Activated gamma-delta T cell (primary cell): ENCODE measurements at places on chromosomes 16 and 17.

- DNase-seq, result no peak
These were observed 2.5 kb upstream of the MT1X start for GRCh38 chr16:56679818-56680217.

GRCh38 chr17:13594310-13594709 is 7.4 kb downstream of the HS3ST3A1 start:
- no peak for DNase-seq

- no peak for DNase-seq
These were observed 739.5 kb upstream of the EEF2KMT start for GRCh38 chr16:5837007-5837670.

- no peak for DNase-seq
These were observed 1006.8 kb upstream of the EEF2KMT start for GRCh38 chr16:6104428-6104827.

- no peak for DNase-seq
These were observed 187.9 kb downstream of the CNTNAP4 start for GRCh38 chr16:76464955-76465620.

DNA sequence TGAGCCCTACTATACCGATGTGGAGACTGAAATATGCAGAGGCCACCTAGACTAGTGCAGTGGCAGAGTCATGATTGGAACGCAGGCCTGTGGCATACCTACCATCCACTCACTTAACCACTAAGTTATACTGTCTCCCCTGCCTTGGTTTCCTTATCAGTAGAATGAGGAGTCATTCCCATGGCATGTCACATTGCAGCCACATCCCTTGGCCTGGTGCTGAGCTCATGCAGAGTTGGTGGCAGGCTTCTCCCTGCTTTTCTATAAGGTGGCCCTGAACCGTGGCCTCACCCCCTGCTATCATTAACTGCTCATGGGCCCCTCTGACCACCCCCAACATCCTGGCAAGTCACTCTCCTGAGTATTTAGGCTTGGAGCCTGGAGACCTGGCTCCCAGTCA is 212.5 kb downstream of the KATNIP start:
- no peak for DNase-seq

- DNase-seq, result no peak
These were observed 185.1 kb downstream of the KIF2B start for GRCh38 chr17:54007855-54008254.

DNA sequence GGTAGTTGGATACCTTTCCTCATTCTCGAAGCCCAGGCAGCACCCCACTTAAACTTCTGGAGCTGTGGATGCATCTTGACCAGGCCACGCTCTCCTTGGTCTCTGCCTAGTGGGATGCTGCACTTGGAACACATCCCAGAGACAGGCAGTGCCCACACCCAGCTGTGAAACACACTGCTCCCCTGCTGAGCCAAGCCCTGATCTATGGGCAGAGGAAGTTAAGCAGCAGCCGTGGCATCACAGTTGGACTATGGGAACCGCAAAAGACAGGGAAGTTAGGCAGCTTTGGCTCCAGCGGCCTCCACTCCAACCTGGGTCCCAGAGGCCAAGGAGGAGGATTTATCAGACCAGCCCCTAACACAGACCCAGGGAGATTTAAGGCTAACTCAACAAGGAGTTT is 284.8 kb upstream of the CCL2 start:
- DNase-seq, result no peak

GRCh38 chr17:45042346-45043120 is 8.9 kb downstream of the DCAKD start:
- DNase-seq, result no peak

DNA sequence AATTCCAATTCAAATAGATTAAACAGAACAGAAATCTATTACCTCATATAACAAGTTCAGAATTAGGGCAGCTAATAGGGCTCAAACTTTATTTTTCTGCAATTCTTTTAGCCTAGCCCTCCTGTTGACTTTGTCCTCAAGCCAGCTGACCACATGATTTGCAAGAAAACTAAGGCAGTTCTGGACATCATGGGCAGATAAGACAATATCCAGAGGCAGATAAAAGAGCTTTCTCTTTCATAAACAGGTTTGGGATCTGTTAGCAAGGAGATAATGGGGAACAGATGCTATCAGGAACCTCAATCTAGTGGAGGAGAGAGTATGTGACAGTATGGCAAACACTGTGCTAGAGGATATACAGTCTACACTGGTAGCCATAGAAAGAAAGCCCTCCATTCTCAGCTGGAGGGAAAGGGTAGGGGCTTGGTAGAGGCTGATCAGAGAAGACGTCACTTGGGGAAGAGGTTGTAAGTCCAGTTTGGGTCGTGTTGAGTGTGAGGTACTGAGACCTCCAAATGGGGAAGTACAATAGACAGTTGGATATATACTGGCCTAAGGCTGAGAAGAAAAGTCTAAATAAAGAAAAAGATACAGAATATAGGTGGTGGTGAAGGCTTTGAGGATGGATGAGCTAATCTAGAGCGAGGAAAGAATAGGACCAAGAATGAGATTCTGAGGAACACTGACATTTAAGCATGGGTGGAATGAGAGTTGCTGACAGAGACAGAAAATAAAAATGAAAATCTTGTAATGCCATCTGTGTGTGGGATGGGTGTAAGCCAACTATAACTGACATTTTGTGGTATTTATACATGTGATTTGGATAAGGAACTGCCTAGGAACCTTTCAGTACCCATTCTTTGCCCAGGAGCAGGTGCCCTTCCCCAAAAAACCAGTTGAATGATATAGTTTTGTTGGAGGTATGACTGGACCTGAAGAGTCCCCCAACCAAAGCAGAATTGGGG is 67.4 kb downstream of the CYB561 start:
- DNase-seq, result no peak

- DNase-seq, result no peak
These were observed 24.3 kb upstream of the MED13 start for GRCh38 chr17:62089334-62089733.

DNA sequence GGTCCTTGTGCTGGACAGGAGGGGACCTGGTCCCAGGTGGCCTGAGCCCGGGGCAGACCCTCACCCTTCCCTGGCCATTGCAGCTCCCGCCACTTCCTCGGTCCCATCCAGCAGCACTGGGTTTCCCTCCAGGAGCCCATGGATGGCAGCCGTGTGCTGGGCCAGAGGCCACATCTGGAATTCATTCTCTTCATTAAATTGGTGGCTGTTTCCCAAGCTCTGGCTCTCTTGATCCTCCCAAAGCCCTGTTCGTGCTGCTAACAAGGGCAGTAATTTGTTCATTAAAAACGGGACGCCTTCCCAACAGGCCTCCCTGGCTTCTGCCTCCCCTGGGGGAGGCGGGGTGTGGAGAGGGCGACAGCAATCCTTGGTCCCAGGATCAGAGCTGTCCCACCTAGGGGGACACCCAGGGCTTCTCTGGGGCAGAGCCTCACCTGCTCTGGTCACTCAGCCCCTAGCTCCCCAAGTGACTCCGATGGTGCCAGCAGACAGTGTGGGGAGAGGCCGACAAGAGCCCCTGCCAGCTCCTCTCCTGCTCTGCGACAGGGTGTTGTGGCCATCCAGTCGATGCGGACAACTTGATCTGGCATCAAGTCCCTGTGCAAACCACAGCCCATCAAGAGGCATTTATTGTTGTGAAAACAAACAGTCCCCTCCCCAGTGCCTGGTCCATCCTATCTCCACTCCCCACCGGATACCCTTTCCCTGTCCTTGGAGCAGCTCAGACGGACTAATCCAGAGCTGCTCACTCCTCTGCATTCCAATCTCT is 44.0 kb downstream of the SDK2 start:
- no peak for DNase-seq

DNA sequence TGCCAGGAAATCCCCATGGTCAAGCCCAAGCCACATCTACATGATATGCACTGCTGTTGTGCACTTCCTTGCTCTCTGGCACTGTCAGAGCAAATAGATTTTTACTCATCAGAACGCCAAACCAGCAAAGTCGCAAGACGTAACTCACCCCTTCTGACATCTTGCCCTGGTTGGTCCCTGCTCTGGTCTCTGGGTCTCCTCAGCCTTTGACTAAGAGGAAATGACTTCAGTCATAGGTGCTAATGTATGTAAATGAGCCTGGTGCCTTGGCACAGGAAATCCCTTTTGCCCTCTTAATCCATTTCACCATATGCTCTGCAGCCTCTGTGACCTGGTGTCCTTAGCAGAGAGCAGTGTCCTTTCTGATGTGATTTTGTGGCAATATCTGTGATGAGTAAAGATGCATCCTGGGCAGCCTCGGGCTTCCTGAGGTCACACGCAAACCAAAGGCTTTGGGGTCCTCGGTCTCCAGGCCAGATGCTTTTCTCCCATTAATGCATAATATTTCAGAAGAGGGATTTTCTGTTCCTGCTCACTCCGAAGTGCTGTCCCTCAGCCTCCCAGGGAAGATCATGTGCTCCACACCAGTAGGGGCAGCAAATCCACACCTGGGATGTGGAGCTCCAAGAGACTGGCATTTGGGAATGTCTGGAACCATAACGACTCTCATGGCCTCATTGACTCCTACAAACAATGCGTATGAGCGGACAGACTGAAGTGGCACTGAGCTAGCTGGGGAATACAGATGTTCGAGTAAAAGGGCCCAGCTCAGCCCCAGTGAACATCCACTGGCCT is 66.9 kb downstream of the GP2 start:
- no peak for DNase-seq

- DNase-seq, result no peak
These were observed 40.2 kb downstream of the OSBPL7 start for GRCh38 chr17:47781397-47781796.

GRCh38 chr16:77759821-77760220 is 28.5 kb upstream of the VAT1L start:
- no peak for DNase-seq

DNA sequence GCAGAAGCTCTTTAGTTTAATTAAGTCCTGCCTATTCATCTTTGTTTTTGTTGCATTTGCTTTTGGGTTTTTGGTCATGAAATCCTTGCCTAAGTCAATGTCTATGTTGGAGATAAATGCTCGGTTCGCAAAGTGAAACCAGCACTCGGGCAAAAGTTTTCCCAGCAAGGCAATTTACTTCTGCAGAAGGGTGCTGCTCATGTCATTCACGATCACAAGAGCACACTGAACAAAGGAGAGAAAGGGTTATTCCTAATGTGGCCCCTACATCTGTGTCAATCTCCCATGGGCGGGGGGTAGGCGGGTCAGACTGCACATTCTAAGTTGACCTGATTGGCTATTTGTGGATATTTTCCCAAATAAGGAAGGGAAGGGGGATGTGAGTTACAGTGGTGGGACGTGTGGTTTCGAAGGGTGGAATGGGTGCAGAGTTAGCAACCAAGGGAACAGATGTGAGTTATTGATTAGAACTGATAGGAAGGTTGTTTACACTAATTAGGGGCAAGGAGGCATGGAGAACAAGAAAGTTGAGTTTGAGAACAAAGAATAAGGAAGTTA is 23.0 kb downstream of the ATF7IP2 start:
- no peak for DNase-seq

DNA sequence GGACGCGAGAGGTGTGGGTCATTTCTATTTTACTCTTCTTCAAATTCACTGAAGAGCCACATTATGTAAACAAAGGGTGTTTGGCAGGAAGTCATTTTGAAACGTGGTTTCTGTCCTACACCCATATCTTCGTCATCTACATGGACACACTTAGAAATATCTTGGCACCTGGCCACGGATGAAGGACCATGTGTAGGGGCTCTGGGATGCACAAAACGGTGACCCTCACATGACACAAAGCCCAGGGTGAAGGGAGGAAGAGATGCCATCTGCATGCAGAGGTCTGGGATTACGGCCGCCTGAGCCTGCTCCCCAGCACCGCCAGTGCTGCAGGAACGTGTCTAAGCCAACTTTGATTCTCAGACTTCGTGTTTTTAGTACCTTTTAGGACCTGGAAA is 130.2 kb upstream of the CHMP6 start:
- no peak for DNase-seq

- DNase-seq, result no peak
These were observed 148.5 kb upstream of the PLCG2 start for GRCh38 chr16:81630635-81631031.

GRCh38 chr17:38947189-38947588 is 20.0 kb downstream of the FBXO47 start:
- DNase-seq, result no peak

- no peak for DNase-seq
These were observed 30.6 kb upstream of the MMD start for GRCh38 chr17:55452139-55452790.

- DNase-seq, result no peak
These were observed 28.2 kb upstream of the PSMD7 start for GRCh38 chr16:74268372-74268782.

- no peak for DNase-seq
These were observed 7.4 kb downstream of the CIBAR2 start for GRCh38 chr16:85104821-85105391.

GRCh38 chr17:77846531-77847085 is 111.9 kb upstream of the TNRC6C start:
- no peak for DNase-seq

- DNase-seq, result no peak
These were observed 220.0 kb downstream of the HAPSTR1 start for GRCh38 chr16:9311303-9311954.

GRCh38 chr17:45940826-45941225 is 46.5 kb downstream of the MAPT start:
- DNase-seq, result no peak

DNA sequence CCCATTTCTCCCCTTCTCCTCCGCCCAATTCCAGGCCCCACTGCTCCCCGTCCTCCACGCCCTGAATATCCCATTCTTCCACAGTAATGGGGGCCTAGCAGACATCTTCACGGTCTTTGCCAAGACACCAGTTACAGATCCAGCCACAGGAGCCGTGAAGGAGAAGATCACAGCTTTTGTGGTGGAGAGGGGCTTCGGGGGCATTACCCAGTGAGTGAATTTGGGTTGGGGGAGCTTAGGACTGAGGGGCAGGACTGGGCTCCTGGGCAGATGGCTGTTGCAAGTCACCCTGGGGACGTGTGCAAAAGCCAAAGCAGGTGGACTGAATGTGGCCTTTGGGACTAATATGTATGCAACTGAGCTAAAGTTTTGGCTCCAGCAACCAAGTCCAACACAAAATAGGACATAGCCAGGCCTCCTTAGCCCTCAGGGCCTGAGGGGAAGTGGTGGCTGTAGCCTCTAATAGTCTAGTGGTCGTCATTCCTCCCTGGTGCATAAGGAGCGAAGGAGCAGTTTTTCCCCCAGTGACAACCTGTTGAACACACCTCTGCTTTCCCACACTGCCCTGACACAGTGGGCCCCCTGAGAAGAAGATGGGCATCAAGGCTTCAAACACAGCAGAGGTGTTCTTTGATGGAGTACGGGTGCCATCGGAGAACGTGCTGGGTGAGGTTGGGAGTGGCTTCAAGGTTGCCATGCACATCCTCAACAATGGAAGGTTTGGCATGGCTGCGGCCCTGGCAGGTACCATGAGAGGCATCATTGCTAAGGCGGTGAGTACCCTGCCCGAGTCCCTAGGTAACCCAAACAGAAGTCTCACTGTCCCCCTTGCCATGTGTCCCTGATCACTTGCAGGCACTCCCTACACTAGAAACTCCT is 2.6 kb downstream of the ACADVL start:
- no peak for DNase-seq
